ENCODE measurements at places on chromosomes 2 and 18. TPM values are rescaled to one million over a fixed set of nuclear protein-coding genes. Genes with fewer than 3 reads are reported as not detected.
A peak's percentile ranks its signal among the peaks of the same experiment; 100 is the strongest.

ANKZF1 gene
- total RNA-seq: 15.5 TPM

DARS1 gene
- total RNA-seq: 27.5 TPM

SERPINB13 gene
- total RNA-seq: not detected

SPR gene
- total RNA-seq: 13.6 TPM

SLC5A6 gene
- 12.5 TPM for total RNA-seq

SLC38A11 gene
- total RNA-seq: 1.7 TPM

FABP1 gene
- total RNA-seq: 1,486 TPM

GTF2A1L gene
- not detected for total RNA-seq

C2orf72 gene
- total RNA-seq: 141 TPM

TGOLN2 gene
- total RNA-seq: 114 TPM

IL1R2 gene
- total RNA-seq: 28.2 TPM

DNA sequence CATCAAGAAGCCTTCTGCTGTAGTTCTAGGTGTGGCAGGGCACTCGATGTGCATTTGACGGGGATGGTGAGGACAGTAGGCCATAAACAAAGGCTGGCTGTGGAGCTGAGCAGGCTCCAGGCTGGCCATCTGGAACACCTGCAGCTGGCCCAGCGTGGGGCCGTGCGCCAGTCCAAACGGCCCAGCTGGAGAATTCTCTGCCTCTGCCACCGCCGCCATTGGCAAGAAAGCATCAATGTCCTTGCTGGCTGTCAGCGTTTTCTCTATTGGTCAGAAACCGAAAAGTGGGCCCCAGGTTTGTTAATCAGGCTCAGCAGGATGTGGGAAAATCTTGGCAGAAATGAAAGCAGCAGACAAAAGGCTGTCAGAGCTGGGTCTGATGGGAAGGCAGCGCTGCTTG is 24.0 kb upstream of the CTIF start:
- DNase-seq: no peak

DNA sequence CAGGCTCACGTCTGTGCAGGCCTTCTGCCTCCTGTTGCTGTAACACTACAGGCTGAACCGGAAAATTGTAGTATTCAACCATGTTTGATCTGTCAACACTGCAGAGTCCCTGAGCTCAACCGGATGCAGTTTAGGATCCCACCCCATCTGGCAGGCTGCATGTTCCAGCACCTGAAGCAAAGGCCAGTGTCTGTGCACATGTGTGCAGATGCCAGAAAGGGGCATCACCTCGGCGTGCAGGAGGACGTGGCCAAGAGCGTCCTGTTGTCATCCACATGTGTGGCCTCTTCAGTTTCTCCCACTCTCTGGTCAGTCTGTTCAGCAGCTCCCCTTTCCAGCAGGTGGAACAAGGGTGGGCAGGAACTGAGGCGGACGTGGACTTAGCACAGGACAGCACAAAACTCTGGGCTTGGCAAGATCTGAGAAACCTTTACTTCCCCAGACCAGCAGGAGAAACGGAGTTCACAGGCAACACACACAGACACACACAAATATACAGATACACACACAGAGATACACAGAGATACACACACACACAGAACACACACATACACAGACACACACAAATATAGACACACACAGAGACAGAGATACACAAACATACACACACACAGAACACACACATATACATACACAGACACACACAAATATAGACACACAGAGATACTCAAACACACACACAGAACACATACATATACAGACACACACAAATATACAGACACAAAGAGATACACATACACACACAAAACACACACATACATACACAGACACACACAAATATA is 111.3 kb downstream of the NDUFA10 start:
- DNase-seq: no peak

- no peak for DNase-seq
Measured at GRCh38 chr2:54979321-54980044, 70.8 kb downstream of the RTN4 start.

DNA sequence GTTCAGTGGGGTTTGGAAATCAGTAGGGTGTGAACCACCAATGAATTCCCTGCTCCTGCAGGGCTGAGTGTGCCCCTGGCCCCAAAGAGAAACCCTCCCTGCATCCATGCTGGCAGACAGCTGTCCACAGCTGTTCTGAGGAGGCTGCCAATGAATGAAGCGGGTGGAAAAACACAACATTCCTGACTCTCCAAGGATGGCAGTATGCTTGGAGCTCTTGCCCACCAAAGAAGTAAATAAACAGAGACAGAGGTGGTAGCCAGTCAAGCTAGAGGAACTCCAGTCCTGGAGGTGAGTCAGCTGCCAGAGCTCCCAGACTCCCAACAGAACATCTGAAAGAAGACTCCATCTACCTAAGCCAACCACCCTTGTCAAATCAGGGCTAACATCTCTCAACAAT is 6.2 kb downstream of the ZBTB7C start:
- DNase-seq: no peak

- no peak for DNase-seq
Measured at GRCh38 chr2:38653380-38653714, 12.6 kb upstream of the GALM start.

- DNase-seq: no peak
Measured at GRCh38 chr2:127068351-127068741, 38.6 kb downstream of the BIN1 start.

DNA sequence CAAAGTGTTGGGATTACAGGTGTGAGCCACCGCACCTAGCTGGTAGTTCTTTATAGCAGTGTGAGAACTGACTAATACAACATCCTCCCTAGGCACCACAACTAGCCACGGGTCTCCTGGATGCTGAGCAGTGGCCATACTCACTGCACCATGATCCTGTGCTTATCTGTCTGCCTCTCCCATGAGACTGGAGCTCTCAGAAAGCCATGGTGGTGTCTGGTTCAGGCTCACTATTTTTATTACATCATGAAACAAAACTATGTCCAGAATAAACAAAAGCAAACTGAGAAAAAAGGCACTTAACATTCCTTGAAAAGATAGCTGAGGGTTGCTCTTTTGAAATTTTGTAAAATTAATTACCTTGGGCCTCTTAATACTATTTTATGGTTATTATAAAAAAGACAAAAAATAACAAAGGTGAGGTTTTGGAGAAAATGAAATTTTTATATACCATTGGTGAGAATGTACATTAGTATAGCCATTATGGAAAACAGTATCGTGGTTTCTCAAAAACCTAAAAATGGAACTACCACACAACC is 90.7 kb upstream of the TFCP2L1 start:
- DNase-seq: no peak

- no peak for DNase-seq
Measured at GRCh38 chr2:12061286-12062052, 315.0 kb downstream of the LPIN1 start.

GRCh38 chr2:71777946-71778345 is 324.6 kb downstream of the DYSF start:
- peak; percentile 13 for DNase-seq

- no peak for DNase-seq
Measured at GRCh38 chr2:146997945-146998344, 846.9 kb upstream of the ACVR2A start.

DNA sequence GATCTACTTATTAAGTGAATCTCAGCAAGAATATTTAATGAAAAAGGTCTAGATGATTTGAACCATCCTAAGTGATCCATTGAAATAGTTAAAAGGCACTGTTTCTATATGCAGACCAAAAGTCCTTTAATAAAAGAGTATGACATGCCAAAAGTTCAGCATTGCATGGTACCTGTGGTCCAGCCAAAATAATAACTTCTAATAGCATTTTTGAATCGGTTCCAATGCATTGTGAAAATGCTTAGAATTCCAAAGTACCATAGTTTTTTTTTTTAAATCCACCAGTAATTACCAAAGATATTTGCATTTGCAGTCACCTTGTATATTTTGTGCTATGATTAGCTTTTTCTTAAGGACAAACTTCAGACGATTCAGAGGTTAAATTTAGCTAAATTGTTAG is 79.9 kb downstream of the NYAP2 start:
- no peak for DNase-seq

- no peak for DNase-seq
Measured at GRCh38 chr2:19046986-19047780, 311.2 kb downstream of the OSR1 start.

- DNase-seq: no peak
Measured at GRCh38 chr18:75214332-75214690, 3.7 kb downstream of the TSHZ1 start.

- DNase-seq: no peak
Measured at GRCh38 chr2:133579274-133579673, 11.0 kb upstream of the NCKAP5 start.

- DNase-seq: no peak
Measured at GRCh38 chr2:26576565-26577441, 64.4 kb downstream of the CIB4 start.

- DNase-seq: no peak
Measured at GRCh38 chr18:74230922-74231714, 60.6 kb downstream of the CYB5A start.

GRCh38 chr2:60234274-60234986 is 319.0 kb downstream of the BCL11A start:
- no peak for DNase-seq

DNA sequence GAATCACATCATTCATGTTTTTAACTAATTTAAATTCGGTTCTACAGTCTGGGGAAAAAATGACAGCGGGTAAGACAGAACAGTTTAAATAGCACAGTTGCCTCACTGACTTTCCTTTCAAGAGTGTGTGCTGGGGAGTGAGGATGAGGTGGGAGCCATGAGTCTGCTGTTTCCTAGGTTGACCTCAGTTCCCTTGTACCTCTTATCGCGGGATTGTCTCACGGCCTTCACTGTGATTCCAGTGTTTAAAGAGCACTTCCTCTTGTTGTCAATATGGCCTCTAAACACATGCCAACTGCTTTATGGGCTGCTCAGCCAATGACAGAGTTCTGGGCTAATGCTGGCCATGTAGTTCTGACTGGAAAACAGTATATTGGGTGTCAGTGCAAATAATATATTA is 41.6 kb upstream of the ALMS1 start:
- DNase-seq: no peak

- DNase-seq: no peak
Measured at GRCh38 chr2:226775032-226775509, 24.5 kb downstream of the IRS1 start.

- no peak for DNase-seq
Measured at GRCh38 chr18:9066817-9067306, 35.6 kb upstream of the NDUFV2 start.

- no peak for DNase-seq
Measured at GRCh38 chr2:134258684-134259388, 5.0 kb downstream of the MGAT5 start.

- DNase-seq: no peak
Measured at GRCh38 chr18:45055811-45056210, 375.1 kb downstream of the SETBP1 start.

DNA sequence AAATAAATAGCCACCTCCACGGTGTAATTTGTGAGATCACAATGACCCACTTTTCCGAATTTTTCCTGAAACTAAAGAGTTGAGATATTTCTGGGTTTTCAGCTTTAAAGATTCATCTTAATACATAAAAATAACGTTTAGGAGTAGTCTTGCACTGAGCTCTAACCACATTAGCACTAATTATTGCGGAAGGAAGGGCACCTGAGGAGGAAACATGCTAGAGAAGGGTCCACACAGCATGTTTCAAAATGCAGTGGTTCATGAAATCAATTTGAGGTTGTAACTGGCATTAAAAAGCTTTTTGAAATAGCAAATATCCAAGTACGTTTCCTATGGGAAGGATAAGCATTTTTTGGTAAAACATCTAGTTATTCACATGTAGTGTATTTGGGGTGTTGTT is 8.4 kb downstream of the INPP4A start:
- no peak for DNase-seq

DNA sequence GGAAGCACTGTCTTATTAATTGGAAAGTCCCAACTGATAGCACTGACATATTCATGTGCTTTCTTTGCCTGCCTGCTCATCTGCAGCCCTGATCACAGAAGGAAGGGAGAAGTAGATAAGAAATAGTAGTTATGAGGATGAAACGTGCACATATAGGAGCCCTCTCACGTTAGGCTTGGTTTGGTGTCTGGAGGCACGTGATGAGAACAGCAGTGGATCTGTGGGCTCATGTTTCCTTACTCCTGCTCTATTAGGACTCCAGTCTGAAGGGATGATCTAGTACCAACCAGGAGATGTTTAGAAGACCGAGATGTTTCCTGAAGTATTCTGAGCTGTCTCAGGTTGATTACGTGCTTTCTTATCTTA is 84.9 kb downstream of the MAP4K4 start:
- DNase-seq: no peak

- no peak for DNase-seq
Measured at GRCh38 chr2:21175895-21176646, 52.3 kb downstream of the TDRD15 start.

DNA sequence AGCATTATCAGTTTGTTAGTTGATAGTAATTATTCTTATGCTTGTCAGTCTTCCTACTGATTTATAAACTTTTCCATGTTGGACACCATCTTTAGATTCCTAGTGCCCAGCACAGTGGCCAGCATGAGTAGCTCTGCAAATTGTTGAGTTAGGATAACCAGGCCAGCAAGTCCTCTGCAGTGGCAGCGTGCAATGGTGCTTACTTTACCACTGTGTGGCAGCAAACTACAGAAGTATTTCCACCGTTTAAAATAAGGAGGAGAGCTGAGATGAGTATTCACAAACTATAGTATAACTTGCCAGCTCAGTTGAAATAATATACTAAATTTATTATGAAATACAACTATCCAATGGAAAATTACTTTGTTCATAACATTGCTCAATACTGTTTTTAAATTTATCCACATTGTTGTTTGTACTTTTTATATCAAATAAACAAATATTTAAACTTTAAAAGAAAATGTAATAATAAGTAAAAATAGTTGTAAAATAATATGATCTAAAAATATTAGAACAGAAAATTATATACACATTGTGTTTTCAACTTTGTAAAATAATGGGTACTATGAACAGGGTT is 9.3 kb upstream of the THADA start:
- DNase-seq: no peak

DNA sequence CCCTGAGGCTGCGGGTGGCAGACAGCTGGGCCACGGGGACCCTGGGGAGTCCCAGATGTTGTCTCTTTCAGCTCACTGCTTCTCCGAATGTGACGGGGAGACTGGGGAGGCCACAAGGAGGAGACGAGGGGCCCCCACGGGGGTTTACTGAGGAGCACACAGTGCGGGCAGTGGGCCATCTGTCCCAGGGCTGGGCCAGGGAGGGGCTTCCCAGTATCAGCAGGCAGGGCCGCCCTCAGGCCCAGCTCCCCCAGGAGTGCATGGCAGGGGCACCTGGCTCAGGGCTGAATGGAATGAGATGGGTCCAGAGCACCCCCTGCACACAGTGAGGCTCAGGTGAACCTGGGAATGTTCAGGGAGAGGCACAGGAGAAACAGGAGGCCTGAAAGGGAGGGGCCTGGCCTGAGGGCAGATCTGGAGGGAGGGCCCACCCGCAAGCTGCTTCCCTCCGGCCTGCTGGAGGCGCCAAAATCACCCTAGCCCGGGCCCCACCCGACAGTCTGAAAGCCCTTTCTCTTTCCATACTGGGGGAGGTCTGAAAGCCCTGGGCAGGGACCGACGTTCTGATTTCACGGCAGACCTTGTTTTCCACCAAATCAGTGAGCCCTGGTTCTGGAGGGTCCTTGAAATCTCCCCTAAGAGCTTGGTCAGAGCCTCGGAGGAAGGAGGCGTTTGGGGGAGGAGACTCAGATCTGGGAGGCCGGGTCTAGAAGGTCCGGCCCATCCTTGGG is 35.5 kb upstream of the PTMA start:
- DNase-seq: no peak

- no peak for DNase-seq
Measured at GRCh38 chr2:205858275-205858674, 176.0 kb downstream of the NRP2 start.
